ACHN (cell line): ENCODE measurements at places on chromosomes 3 and 15.

GRCh38 chr3:194320744-194321243 lies 30.3 kb downstream of the CPN2 start:
- no peak for DNase-seq

DNA sequence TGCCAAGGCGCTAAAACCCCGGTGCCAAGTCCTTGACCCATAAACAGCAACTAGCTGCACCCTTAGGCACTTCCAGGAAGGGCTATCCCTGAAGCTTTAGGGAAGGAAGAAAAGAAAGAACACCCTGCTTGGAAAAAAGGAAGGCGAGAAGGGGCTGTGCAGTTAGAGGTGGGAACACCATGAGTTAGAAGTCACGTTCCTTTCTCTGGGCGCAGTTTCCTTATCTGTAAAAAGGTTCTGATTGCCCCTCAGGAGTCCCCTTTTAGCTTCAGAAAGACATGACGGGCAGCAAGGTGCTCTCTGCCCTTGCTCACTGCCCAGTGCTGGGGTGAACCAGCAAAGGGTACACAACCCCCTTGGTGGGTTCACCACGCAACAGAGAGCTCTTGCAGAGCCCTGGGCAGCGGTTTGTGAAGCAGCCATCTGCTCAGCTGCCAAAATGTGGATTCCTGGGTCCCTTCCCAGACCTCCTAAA lies 798 bp downstream of the GCHFR start:
- no peak for DNase-seq

- DNase-seq: no peak
Observed at GRCh38 chr3:46133285-46133684, 74.8 kb downstream of the CCR1 start.

DNA sequence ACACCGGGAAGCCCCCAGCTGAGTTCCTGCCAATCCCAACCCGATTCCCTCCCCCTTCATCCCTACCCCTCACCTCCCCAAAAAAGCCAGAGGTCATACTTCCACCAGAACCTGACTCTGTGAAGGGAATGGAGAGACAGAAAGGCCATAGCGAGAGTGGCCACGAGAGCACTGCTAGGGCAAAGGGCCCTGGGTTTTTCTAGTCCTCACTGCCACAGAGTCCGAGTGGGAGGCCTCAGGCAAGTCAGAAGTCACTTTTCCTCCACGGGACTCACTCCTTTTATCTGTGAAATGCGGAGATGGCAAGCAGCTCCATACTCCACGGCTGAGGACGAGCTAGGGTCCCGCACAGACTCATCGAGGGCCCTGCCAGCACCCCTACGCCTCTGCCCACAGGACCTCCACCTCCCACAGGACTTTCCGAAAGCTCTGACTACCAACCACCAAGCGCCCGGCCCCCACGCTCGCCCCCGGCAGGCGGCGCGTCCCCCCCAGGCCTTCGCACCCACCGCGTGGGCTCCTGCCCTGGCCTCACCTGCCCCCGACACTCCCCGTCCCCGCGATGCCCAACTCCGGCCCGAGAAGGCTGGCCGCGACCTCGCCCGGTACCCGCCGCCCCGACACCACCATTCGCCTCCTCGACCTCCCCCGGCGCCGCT lies 792 bp downstream of the ATP13A3 start:
- DNase-seq: peak; percentile 51

DNA sequence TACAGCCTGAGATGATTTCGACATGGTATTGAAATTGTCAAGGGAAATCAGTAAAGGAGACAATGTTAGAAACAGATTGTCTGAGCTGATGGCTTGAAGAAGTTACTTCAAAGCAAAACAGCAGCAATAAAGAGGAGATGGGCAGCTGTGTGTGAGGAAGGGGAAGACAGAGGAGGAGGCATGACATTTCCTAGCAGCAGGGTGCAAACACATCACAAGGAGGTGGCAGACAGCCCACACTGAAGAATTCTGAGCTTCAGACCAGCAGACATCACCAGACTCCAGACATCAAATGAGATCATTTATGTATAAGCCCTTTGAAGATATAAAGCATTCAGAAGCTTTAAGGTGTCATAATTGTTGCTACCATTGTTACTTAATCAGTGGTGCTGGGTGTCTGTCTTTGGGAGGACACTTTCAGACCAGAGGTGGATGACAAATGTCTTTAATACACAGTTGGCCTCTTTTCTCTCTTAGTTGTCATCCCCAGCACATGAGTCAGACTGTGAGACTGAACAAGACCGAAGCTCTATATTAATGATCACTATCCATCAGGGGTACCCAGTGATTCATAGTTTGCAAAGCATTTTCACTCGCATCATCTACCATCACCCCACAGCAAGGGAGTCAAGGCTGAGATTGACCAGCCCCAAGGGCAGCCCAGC lies 203.9 kb downstream of the MINAR1 start:
- DNase-seq: no peak

GRCh38 chr3:152858170-152858800 lies 23.4 kb downstream of the P2RY1 start:
- no peak for DNase-seq

- no peak for DNase-seq
Observed at GRCh38 chr3:23659840-23660430, 145.8 kb upstream of the UBE2E1 start.

- DNase-seq: no peak
Observed at GRCh38 chr3:77137559-77137958, 97.7 kb downstream of the ROBO2 start.

DNA sequence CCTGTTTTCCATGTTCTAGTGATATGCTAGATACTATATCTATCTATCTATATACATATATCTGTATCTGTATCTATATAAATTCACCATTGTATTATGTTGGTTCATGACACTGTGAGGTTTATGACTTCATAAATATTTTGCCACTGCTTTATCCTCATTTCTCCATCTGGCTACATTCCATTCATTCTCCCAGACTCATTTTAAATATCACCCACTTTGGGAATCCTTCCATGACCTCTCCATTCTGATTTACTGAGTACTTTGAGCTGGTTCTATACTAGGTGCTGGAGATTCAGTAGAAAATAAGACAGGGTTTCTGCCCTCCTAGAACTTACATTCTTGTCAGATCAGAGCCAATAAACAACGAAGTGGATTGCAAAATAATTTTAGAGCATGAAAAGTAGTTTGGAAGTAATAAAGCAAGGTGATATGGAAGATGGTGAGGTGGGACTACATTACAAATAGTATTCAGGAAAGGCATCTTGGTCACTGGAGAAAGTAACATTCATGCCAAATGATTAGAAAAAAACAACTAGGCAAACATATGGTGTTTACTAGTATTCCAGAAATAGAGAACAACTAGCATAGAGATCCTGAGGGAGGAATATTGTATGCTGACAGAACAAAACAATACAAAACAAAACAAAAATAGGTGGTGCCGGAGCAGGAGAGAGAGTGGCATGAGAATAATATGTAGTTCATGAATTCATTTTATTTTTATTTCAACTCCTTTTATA lies 11.6 kb upstream of the PLSCR4 start:
- no peak for DNase-seq

GRCh38 chr3:98180319-98180890 lies 13.9 kb downstream of the OR5H15 start:
- no peak for DNase-seq

DNA sequence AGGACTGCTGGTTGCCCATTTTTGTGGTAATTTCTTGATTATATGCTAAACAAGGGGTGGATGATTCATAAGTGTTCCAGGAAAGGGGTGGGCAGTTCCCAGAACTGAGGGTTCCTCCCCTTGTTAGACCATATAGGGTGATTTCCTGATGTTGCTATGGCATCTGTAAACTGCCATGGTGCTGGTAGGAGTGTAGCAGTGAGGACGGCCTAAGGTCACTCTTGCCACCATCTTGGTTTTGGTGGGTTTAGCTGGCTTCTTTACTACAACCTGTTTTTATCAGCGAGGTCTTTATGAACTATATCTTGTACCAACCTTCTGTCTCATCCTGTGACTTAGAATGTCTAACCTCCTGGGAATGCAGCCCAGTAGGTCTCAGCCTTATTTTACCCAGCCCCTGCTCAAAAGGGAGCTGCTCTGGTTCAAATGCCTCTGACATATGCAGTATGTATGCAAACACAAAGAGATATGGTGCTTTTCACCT lies 46.2 kb downstream of the C3orf38 start:
- DNase-seq: no peak

DNA sequence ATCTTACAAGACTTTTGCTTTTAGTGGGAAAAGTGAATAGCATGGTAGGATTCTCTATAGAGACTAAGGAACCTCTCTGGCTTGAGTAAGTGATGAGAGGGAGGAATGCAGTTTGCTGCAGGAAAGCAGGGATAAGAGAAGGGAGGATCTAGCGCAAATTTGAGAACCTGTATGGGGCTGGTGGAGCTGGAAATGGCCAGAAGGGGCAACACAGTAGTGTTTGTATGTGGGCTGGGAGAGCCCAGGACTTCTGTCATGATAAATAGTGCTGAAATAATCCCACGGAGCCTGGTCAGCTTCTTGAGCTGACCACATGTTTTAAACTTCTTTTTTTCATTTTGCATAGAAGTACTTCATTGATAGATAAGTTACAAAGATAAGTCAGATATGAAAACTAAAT lies 11.2 kb upstream of the SHC4 start:
- no peak for DNase-seq

DNA sequence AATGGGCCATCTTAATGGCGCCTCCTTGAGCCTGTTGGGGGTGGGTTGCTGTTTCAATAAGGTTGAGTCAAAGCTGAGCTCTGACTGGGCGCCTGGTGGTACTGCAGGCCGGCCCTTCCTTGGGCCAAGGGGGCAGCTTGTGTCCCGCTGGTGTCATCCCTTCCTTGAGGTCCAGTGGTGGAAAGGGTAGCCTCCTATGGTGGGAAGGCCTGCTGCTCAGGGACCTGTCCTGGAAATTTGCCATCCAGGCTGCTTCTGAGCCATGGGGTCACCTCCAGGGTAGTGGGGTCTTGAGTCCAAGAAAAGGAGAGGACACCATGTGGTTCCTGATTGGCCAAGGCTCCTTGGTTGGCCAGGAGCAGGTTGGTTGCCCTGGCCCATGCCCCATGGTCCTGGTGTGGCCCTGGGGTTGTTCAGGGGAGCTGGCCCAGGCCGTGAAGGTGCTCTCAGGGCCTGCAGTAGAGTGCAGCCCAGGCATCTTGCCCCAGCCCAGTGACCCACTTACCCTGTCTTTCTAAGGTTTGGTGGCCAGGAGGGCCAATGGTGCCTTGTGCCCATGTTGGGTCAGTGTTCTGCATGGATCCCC lies 188.7 kb downstream of the UBE3A start:
- DNase-seq: no peak

- DNase-seq: no peak
Observed at GRCh38 chr15:68699881-68700454, 120.7 kb downstream of the ANP32A start.

GRCh38 chr3:29486096-29486495 lies 205.2 kb downstream of the RBMS3 start:
- peak; percentile 77 for DNase-seq

DNA sequence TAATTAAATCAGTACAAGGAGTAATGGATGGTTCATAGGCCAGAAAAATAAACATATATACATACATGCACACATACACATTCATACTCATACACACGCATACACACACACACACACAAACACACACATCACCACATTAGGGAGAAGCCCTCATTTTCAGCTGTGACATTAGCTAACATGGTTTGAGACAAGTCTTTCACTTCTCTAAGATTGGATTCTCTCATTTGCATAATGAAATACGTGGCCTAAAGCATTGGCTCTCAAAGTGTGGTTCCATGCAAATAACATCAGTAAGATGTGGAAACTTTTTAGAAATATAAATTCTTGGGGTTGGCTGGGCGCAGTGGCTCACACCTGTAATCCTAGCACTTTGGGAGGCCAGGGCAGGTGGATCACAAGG lies 452.6 kb downstream of the TAFA4 start:
- DNase-seq: no peak

- no peak for DNase-seq
Observed at GRCh38 chr15:79981831-79982455, 10.9 kb upstream of the BCL2A1 start.

DNA sequence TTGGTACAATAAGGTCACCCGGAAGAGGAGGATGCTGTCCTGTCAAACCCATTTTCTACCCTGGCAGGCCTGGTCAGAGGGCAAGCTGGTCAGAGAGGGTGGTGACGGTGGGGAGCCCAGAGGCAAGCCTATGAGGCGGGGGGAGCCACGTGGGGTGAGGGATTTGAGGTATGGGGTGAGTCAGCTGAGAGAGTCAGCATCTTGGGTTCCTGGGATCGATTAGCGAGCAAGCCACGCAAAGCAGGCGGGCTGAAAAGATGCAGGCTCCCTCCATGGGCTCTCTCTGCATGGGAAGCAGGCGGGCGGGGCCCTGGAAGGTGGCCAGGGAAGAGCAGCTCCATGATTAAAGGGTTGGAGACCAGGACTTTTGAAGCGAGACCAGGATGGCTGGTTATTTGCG lies 48.1 kb downstream of the MAGEF1 start:
- no peak for DNase-seq

DNA sequence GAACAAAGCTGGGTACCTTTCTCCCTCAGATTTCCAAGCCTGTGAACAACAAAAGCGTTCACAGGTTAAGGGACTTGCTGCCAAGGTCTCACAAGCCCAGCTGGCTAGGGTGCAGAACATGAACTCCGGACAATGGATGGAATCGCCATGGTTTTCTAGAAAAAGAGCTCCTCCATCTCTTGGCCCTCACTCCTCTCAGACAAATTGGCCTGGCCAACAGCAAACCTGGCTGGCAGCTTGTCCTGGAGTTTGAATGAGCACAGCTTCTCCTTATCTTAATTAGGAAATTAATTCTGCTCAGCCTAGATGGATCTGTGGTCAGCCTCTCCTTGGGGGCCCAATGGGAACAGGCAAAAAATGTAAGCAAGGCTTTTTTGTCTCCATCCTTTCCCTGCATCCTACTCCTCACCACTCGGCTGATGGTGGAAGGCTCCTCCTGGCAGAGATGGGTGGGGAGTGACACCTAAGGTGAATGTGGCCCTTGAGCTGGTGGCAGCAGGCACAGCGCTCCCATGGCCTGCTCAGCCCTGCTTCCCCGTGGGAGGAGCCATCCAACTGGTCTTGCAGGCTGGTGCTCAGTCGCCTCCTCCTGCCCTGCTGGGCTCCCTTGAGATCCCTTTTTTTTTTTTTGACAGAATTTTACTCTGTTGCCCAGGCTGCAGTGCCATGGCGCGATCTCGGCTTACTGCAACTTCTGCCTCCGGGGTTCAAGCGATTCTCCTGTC lies 5.8 kb downstream of the KLHL25 start:
- no peak for DNase-seq

- peak; percentile 12 for DNase-seq
Observed at GRCh38 chr3:150447631-150448465, 39.8 kb downstream of the TSC22D2 start.

DNA sequence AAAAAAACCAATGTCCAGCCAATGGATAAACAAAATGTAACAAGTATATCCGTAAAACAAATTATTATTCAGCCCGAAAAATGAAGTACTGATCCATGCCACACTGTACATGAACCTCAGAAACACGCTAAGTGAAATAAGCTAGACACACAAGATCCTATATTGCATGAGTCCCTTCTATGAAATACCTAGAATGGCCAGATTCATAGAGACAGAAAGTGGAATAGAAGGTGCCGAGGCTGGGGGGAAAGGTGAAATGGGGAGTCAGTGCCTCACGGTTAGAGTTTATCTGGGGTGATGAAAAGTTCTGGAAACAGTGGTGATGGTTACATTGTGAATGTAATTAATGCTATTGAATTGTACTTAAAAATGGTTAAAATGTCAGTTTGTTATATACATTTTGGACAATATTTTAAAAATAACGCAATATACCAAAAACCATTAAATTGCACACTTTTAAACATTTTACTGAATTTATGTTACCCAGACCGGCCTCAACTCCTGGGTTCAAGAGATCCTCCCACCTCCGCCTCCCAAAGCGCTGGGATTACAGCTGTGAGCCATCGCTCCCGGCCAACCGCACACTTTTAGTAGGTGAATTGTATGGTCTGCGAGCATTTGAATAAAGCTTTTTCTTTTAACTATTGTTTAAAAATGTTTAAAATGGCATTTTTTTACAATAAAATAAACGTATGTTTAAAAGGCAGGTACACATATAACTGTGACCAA lies 2.1 kb downstream of the RNF168 start:
- DNase-seq: peak; percentile 33
